ENCODE measurements at places on chromosomes 12 and 14. TPM values are rescaled to one million over a fixed set of nuclear protein-coding genes. Genes with fewer than 3 reads are reported as not detected.

Gene OR4K1
- total RNA-seq: not detected

Gene OTX2
- total RNA-seq: not detected

Gene NAV3
- total RNA-seq: 4.3 TPM

Gene KLRG1
- total RNA-seq: 1.5 TPM

Gene SINHCAF
- total RNA-seq: 49.2 TPM

Gene IL23A
- total RNA-seq: not detected

Gene LGMN
- total RNA-seq: 61.4 TPM

Gene RASSF9
- 0.94 TPM for total RNA-seq

Gene ACVRL1
- 0.14 TPM for total RNA-seq

Gene ADAM21
- total RNA-seq: 0.05 TPM

Gene ACSM4
- total RNA-seq: not detected

Gene SPX
- total RNA-seq: 3.6 TPM

Gene CABP1
- total RNA-seq: 0.21 TPM

Gene INHBE
- 0.11 TPM for total RNA-seq

Gene PIWIL1
- total RNA-seq: not detected

Gene KRT79
- total RNA-seq: not detected

Gene ZNF891
- 0.46 TPM for total RNA-seq

Gene ACOT4
- 2.5 TPM for total RNA-seq

Gene XPOT
- 47.2 TPM for total RNA-seq

Gene HOXC13
- 16.4 TPM for total RNA-seq
